ENCODE measurements at places on chromosomes 4 and X. TPM values are rescaled to one million over a fixed set of nuclear protein-coding genes. Genes with fewer than 3 reads are reported as not detected.

The CFI gene
- not detected for total RNA-seq

DNA sequence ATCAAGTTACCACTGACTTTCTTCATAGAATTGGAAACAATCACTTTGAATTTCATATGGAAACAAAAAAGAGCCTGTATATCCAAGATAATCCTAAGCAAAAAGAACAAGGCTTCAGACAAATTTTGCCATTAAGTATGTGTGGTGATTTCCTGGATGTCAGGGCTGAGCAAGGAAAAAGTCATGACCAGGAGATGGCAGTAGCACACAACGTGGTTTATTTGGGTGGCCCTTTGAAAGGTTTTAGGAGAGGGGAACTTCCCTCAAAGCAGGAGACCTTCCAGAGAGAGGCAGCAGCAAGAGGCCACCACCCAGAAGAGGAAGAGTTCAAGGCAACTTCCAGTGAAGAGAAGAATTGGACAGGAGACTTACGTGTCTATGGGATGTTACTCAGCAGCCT, 18.1 kb upstream of the ZXDB start:
- no peak overlapping the region for H3K27ac ChIP-seq
- DNase-seq = peak; percentile 29
- H3K27me3 ChIP-seq = no peaks in the 10 kb centered on the region
- no peaks in the 10 kb centered on the region for H3K4me1 ChIP-seq
- no peaks in the 10 kb centered on the region for H3K36me3 ChIP-seq
- H3K4me3 ChIP-seq = no peak overlapping the region

The MTCP1 gene
- 23.4 TPM for total RNA-seq

- no peak for DNase-seq
- no peak overlapping the region for H3K27ac ChIP-seq
- H3K4me1 ChIP-seq = peaks cover 6% of the 10 kb centered on the region
- H3K4me3 ChIP-seq = no peak overlapping the region
Observed at GRCh38 chrX:41984628-41985027, 61.3 kb upstream of the CASK start.

DNA sequence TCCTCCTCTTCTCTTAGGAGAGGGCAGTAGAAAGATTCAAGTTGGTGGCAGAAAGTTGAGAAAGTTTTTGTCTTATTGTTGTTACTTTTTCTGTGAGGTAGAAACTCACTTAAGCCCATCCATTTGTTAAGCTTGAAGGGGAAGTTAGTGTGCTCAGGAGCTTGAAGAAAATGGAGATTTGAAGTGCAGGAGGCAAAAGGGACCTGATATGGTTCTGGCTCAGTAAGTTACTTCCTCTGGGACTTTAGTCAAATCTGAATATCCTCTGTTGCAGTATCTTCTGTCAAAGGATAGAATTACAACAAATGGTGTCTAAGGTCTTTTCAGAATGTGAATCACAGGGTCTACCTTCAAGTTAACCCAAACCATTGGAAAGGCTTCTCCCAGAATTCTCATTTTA, 46.2 kb downstream of the CXCL13 start:
- no peaks in the 10 kb centered on the region for H3K36me3 ChIP-seq
- no peak overlapping the region for H3K4me3 ChIP-seq
- no peak overlapping the region for H3K27ac ChIP-seq
- H3K27me3 ChIP-seq = no peaks in the 10 kb centered on the region
- DNase-seq = no peak
- H3K4me1 ChIP-seq = no peaks in the 10 kb centered on the region

DNA sequence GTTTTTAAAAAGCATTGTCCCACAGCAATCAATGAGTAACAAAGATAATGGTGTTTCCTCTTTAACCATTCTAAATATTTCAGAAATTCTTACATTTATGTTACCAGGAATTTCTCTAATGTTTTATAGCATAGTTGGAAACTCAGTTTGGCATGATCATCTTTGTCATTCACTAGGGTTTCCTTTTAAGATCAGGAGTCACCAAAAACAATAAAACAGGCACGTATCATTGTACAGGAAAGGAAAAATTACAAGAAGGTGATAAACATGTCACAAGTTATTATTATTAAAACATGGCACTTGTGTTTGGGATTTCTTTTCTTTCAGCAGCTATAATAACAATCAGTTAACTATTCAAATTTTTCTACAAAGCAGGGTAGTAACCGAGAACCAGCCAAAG, 84.0 kb downstream of the SLC10A7 start:
- peaks cover 1% of the 10 kb centered on the region for H3K36me3 ChIP-seq
- DNase-seq = no peak
- H3K27ac ChIP-seq = no peak overlapping the region
- H3K27me3 ChIP-seq = no peaks in the 10 kb centered on the region
- peaks cover 9% of the 10 kb centered on the region for H3K4me1 ChIP-seq

- H3K4me1 ChIP-seq = peaks cover 9% of the 10 kb centered on the region
- no peaks in the 10 kb centered on the region for H3K36me3 ChIP-seq
- DNase-seq = no peak
- H3K27me3 ChIP-seq = no peaks in the 10 kb centered on the region
- H3K27ac ChIP-seq = no peak overlapping the region
- H3K4me3 ChIP-seq = no peak overlapping the region
Observed at GRCh38 chr4:159150821-159151390, 48.0 kb downstream of the RAPGEF2 start.

The UGT8 gene
- 0.07 TPM for total RNA-seq

The CXCL5 gene
- not detected for total RNA-seq

- H3K4me3 ChIP-seq = no peak overlapping the region
- no peak for DNase-seq
- H3K27ac ChIP-seq = no peak overlapping the region
Observed at GRCh38 chrX:152925835-152926234, 28.0 kb downstream of the ZNF185 start.

The DCHS2 gene
- not detected for total RNA-seq

GRCh38 chr4:104860238-104861123, 286.2 kb upstream of the TET2 start:
- H3K4me1 ChIP-seq = no peaks in the 10 kb centered on the region
- DNase-seq = peak; percentile 72
- H3K4me3 ChIP-seq = no peak overlapping the region
- no peak overlapping the region for H3K27ac ChIP-seq
- no peaks in the 10 kb centered on the region for H3K36me3 ChIP-seq

The NUDT11 gene
- 1.8 TPM for total RNA-seq

DNA sequence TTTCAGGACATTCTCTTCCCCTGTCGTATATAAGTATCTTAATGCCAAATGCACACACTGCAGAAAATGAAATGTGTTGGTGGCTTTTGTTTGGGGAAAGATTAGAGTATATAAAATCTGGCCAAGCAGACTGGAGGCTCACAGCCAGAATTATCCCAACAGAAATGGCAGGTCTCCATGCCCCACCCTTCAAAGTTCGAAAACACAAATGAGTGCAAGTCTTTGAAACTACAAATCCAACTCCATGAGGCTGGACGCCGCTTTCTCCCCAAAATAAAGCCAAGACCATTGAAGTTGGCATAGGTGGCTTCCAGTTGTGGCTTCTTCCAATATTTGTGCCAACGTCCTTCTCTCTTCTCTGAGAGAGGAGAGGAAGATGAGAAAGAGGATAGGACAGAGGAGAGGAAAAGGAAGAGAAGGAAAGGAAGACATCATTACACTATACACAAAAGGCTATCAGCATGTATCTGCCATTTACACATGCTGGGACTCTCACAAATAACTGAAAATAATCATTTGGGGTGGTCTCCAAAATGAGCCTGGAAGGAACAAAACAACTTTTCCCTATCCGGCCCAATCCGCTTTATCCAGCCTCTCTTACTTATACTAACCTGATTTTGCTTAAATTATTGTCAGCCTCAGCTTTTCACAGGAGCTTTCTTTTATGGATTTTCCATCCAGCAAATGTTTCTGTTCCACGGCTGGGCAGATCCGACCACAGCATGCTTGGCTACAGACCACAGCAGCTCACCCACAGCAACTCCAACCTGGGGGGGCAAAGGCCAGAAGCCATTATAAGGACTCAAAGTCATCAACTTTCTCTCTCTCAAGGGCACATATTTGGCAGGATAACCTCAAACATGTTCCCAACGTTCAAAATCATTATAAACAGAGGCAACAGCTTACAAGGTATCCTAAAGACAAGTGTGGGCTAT, 71.7 kb downstream of the APBB2 start:
- no peak for DNase-seq
- H3K27ac ChIP-seq = no peak overlapping the region
- no peaks in the 10 kb centered on the region for H3K36me3 ChIP-seq
- peaks cover 2% of the 10 kb centered on the region for H3K27me3 ChIP-seq
- H3K4me3 ChIP-seq = no peak overlapping the region
- H3K4me1 ChIP-seq = no peaks in the 10 kb centered on the region
